Activated CD4-positive, alpha-beta T cell treated with anti-CD3 and anti-CD28 coated beads, Interleukin-2, amount 50 U/mL, for 4 hours (primary cell): ENCODE measurements at places on chromosomes 12 and 14.

- no peak for DNase-seq
These were observed 1008.4 kb upstream of the ATXN7L3B start for GRCh38 chr12:73529231-73529630.

DNA sequence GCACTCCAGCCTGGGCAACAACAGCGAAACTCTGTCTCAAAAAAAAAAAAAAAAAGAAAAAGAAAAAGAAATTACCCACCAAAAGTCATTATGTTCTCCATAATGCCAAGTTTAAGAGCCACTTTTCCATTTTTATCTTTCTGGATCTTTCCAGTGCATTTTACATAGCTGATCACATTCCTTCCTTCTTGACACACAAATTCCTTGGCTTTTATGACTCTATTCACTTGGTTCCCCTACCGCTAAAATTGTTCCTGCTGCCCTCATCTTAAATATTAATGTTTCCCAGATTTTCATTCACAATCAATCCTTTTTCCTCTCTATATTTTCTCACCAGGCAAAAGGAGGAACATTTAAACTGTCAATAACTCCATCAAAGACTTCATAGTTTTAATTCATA is 20.2 kb downstream of the KLHL28 start:
- DNase-seq: no peak

- DNase-seq: no peak
These were observed 111.9 kb downstream of the STAB2 start for GRCh38 chr12:103698752-103699560.

- DNase-seq: no peak
These were observed 40.2 kb downstream of the B4GALNT3 start for GRCh38 chr12:499837-500458.

GRCh38 chr14:27067961-27068360 is 470.1 kb upstream of the NOVA1 start:
- no peak for DNase-seq

DNA sequence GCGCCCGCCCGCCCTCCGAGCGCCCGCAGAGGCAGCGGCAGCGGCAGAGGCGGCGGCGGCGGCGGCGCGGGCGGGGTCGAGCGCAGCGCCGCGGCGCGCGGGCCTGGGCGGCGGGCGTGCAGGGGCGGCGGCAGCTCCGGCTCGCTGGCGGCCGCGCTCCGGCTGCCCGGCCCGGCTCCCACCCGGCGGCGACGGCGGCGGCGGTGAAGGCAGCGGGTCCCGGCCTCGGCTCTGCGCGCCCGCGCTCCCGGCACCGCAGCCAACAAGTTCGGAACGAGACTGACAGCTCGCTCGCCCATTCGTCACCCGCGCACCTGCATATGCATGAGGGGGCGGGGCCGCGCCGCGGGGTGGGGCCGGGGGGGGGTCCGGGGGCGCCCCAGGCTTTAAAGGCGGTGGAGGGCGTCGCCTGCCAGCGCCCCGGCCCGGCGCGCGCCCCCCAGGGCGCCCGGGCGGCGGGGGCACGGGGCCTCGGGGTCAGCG is at the start of gene JAG2:
JAG2 (minus strand) TSS at position 281 of the 483 bp plus-strand sequence. CDS start 356 bp downstream, outside the sequence.
- DNase-seq: peak; percentile 51

- DNase-seq: no peak
These were observed 19.7 kb downstream of the FOS start for GRCh38 chr14:75298187-75298965.

GRCh38 chr12:109739747-109740693 is 26.4 kb downstream of the FAM222A start:
- no peak for DNase-seq

- DNase-seq: no peak
These were observed 847 bp downstream of the TSFM start for GRCh38 chr12:57783466-57783801.

- DNase-seq: no peak
These were observed 38.0 kb upstream of the CCDC60 start for GRCh38 chr12:119296535-119296934.

- no peak for DNase-seq
These were observed 104.6 kb downstream of the GALC start for GRCh38 chr14:87888136-87888999.

DNA sequence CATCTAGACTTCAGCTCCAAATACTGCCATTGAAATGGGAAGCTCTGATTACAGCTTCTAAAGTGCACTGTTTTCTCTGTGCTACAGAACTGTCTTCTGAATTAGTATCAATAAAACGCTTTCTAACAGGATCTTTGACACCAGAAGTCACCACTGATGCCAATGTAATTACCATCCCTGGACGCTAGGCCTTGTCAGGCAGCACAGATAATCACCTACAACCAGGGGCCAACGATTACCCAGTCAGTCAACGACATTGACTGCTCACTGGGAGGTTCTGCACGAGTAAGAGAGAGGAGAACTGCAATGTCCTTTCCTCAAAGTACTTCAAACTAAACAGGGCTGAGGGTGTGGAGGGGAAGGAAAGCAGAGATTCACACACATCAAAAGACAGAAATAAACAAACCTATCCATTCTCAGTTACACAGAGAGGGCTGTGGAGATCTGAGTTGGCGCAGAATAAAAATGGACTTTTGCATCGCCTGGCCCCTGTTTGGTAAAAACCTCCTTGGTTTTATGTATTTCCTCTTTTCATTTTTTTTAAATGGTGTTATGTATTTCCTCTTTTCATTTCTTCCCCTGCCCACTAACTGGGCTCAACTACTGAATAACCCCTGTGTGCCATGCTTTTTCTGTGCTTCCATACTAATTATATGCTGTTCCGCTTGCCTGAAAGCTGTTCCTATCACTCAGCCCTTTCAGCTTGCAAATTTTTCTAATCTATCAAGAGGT is 492.2 kb downstream of the APAF1 start:
- DNase-seq: no peak

DNA sequence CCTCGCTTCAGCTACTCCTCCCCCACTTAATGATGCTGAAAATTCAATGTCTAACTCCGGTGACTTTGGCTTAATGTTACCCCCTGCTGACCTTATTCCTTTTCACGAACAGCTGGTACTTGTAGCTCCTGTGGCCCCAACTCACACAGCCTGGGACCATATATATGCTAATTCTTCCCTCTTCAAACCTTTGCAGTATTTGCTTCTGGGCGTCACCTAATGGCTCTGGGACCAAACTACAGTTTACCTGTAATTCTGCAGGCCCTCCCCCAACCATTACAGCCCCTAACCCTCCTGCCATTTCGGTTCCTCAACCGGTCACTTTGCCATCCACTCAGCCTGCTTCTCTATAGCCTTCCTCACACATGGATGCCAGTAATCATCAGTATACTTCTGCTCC is 29.6 kb upstream of the C12orf75 start:
- no peak for DNase-seq

GRCh38 chr12:32455607-32456071 is 56.3 kb downstream of the FGD4 start:
- no peak for DNase-seq

DNA sequence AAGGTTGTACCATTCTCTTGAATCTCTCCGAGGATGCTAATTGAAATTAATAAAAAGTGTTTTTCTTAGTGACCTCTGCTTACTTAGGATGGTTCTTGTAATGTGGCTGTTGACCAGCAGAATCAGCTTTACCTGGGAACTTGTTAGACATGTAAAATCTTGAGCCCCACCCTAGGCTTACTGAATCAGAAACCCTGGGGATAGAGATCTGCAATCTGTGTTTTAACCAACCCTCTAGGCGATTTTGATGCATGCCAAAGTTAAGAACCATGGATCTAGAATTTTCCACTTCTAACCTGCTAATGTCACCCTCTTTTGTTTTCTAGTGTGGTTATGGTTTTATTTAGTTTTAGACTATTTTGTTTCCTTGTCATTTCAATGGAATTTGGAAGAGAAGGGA is 6.5 kb downstream of the NUBPL start:
- DNase-seq: no peak
